ENCODE measurements at places on chromosomes 16 and 17.

- DNase-seq = peak; percentile 46
Measured at GRCh38 chr17:42979511-42980273, at the start of gene PTGES3L. TSS of gene PTGES3L (minus strand) at chr17:42980080. CDS start at chr17:42980053, 27 bp downstream.

- no peak for DNase-seq
Measured at GRCh38 chr16:29876594-29877249, 13.7 kb upstream of the CDIPT start.

DNA sequence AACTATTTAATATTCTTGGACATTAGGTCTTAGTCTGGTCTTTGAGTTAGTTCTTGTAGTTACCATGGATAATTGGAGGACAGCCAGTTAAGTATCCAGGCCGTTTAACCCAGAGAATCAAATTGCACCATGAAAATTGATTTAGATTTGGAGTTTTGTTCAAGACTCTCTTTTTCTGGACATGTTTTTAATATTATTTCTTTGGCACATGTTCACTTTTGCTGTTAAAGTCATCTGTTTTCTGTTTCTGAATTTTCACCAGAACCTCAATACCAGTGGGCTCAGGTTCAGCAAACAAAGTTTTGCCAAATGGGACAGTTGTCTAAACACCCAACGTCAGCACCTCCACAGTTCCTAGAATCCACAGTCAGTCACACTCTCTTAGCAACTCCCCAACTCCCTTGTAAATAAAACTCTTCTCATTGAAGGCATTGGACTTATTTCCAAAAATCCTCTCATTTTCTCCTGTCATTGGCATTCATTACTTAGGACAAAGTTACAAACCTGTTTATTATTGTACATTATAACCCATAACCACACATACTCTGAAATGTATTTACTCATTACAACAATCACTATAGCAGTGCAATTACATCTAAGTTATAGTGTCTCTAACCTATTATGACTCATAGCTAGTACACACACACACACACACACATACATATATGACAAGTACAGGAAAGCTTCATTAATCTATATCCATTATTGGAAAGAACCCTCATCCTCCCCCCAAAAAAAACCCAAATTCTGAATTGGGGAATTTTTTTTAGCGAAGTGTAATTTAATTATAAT is 33.5 kb upstream of the DNAH9 start:
- no peak for DNase-seq

DNA sequence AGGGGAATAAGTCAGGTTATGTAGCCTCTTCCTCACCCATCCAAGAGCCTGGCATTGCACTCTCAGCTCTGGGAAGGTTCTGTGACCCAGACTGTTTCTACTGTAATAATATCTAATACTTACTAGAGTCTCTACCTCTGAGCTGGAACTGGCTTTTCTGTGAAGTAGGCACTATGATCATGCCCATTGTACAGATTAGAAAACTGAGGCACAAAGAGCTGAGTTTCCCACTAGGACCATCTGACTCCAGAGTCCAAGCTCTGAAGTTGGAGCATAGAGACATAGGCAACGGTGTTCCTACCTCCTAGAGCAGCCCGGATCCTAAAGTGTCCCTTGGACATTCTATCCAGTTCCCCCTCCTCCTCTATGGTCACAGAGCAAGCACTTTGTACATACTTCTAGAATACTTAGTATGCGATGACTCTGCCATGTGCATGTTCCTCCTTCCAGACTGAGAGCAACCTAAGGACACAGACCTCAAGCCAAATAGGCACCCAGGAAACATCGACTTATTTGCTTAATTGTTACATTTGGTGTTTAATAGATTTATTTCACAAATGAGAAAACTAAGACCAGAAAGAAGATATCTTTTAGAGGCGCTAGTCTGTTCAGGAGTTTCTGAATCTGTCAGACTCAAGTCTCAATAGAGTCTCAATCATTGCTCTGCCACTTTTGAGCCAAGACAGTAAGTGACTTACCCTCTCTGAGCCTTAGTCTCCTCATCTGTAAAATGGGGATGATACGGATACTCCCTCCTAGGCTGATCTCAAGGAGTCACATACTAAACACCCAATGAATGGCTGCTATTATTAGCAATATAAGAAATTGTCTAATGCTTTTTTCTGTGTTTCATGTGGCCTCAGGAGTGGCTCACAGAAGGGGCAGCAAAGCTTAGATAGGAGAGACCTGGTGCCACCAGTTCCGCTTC is 3.6 kb downstream of the CLEC19A start:
- peak; percentile 49 for DNase-seq

- no peak for DNase-seq
Measured at GRCh38 chr17:66371561-66371960, 69.1 kb downstream of the PRKCA start.

GRCh38 chr17:57782647-57783337 is 37.7 kb upstream of the CCDC182 start:
- DNase-seq = peak; percentile 28

GRCh38 chr16:1492923-1493745 is at the start of gene TELO2:
TSS of gene TELO2 (plus strand) at chr16:1493360. CDS start at chr16:1494282, 922 bp downstream.
- peak; percentile 96 for DNase-seq

DNA sequence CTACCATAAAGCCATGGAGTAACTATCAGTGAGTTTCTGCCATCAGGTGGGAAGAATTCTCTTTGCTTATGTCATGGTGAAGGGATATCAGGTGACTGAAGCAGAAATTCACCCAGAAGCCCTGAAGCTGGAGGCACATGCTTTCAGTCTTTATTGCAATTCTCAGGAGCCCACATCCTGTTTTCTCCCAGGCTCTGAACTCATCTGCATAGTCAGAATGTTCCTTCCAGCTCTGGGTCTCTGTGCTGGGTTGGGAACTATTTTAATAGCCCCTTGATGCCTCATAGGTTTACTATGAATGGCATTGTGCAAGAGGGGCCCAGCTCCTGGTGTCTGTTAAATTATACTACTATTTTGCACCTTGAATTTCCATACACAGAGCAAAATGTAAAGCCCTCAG is 198.4 kb upstream of the SOX9 start:
- DNase-seq = no peak

GRCh38 chr16:79601092-79601930 is 774 bp upstream of the MAF start:
- DNase-seq = peak; percentile 80

GRCh38 chr17:32976605-32977004 is 15.0 kb upstream of the SPACA3 start:
- no peak for DNase-seq

DNA sequence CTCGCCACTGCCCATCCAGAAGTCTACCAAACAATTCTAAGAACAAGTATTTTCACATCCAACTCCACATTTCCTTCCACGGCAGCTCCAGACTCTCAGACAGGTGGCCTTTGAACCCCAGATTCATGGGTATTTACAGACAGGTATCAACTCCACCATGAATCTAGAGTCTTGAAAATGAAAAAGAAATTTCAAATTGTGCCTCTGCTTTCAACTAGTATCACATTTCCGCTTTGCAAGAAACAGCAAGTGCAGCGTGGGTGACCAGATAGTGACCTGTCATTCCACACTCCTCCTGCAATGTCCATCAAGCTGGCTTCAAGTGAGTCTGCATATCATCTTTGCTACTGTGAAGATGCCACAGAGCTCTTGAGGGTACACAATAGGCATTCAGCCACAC is 232.4 kb upstream of the RPL38 start:
- no peak for DNase-seq

DNA sequence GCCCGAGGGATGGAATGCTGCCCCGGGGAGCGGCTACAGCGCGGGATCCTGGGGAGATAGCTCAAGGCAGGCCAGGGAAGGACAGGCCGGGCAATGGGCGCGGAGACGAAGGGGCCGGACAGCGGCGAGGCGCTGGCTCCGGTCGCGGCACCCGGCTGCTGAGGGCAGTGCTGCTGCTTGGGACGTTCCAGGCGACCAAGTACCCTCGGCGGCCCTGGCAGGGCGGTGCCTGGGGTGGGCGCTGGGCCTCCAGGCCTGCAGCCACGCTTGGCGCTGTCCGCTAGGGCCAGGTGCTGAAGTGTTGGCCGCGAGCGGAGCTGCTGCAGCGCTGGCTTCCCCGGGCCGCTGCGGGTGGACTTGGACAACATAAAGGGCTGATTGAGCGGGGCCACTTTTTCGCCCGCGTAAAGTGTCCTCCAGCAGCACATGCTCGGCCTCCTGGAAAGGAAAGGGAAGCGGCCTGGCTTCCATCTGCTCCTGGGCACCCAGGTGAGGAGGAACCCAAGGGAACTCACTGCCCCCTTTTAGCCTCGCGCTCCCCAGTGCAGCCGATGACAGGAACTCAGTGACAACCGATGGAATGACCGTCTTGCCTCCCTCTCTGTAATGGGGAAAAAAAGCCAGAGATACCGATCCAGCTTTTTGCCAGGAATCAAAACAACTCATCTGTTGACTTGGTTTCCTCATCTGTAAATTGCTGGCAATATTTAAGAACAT is 23.7 kb downstream of the CLEC3A start:
- peak; percentile 54 for DNase-seq

DNA sequence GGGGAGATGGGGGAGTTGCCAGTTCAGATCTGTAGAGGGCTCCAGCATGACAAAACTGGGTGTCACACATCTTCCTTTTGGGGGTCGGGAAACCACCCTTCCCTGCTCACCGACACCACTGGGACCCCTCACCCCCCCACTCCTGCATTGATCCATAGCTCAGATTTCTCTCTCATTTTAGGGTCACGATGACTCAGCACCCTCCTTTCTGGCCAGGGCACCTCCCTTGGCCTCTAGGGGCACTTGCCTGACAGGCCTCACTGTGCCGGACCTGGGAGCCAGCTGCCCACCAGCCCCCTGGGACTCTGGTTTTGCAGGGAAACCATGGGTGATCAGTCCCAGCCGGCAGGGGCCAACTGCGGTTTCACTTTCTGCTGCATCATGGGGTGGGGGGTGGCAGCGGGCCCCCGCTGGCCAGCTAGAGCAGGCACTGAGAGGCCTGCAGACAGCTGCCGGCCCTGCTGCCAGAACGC is 239.4 kb downstream of the MRTFB start:
- DNase-seq = no peak

DNA sequence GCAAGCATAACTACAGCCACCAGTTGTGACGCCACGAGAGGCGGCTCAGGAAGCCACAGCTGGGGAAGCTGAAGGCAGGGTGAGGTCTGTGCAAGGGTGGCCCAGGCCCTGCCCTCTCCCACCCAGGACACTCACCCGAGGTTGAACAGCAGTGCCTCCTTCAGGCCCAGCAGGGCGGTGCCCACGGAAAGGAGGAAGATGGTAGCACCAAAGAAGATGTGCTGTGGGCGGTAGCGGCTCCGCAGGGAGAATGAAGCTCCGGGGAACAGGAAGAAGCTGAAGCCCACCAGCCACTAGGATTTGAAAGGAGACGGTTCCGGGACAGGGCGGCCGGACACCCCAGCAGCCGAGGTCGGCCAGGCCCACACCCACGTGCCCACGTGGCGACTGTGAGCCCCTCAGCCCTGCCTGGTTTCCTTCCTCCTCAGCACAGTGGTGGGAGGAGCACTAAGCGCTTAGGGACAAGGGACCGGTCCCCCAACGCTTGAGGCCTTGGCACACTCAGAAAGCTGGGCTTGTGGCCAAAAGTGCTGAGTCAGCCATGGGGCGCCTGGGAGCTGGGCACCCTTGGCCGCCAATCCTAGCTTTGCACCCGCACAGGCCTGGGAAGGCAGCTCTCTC is 11.0 kb downstream of the CYB561 start:
- DNase-seq = peak; percentile 66

DNA sequence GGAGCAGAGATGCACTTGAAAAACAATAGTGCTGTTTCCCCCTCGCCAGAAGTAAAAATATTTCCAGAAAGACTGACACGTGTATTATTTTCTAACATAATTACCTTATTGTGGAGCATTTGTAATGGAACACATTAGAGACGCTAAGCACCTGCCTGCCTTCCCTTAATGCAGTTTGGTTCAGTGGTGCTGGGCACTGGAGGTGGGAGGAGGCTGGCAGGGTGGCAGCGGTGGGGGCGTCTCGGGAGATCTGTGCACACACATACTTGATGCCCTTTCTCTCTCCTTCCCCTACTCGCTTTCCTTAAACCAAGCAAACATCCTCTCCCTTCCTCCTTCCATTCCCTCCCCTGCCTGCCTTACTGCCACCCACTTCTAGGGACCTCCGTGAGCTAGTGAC is 156.6 kb upstream of the SDK2 start:
- no peak for DNase-seq

DNA sequence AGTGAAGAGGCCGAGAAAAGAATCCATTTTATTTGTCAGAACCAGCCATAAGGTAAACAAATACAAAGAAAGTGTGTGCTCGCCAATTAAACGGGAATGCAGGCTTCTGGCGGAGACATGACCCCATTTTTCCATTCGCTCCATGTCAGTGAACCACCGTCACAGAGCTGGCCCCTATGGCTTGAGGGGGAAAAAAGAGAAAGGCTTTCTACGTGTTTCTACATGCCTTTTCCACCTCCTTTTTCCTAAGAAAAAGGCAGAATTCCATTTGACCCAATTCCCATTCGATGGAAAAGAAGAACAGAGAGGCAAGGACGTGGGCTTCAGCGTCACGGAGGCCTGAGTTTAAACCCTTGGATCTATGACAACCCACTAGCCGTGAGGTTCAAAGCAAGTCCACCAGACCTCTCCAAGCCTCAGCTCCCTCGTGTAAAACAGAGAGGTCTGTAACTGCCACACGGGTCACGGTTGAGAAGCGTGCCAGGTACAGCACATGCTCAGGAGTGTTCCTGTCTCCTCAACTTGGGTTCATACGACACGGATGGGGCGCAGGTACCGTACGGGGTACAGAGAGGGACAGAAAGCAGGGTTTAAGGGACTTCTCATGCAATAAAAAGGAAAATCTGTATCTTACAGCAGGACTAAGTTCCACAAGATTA is 91.9 kb downstream of the NXN start:
- DNase-seq = no peak

- DNase-seq = no peak
Measured at GRCh38 chr16:1056196-1056595, 16.4 kb upstream of the SSTR5 start.

DNA sequence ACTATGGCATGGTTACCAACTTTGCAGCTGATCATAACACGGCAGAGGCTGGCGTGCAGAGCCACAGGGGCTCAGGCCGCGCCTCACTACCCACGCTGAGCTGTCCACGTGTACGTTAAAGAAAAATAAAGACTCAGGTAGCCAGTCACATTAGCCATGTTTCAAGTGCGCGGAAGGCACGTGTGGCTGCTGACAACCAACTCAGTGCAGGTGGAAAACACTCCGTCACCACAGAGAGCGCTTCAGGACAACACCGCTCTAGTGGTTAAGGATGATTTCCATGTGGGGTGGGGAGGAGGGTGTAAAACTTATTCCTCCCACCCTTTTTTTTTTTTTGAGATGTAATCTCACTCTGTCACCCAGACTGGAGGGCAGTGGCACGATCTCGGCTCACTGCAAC is 33.8 kb downstream of the ZCCHC14 start:
- no peak for DNase-seq

DNA sequence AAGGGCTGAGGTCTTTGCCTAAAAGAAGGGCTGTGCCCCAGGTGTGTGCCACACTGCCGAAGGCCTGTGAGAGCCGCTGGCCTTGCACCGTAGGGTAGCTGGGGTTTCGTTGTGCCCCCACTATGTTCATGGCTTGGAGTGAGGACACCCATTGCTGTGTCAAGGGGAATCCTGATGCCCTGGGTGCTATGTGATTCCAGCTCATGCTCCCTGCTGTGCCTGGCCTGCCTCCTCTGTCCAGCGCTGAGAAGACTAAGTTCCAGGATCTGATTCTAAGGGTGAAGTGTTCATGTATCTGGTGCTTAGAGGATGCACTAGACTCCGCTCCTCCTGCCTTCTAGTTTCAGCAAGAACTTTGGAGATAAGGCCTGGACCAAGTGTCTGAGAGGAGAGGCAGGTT is 47.4 kb downstream of the SREBF1 start:
- DNase-seq = no peak

All from suppressor macrophage (primary cell).